Stimulated activated CD4-positive, alpha-beta T cell treated with anti-CD3 and anti-CD28 coated beads, Interleukin-1b, Interleukin-23, amount 100 ng/mL, for 24 hours (primary cell): ENCODE measurements at places on chromosomes 4 and X.

GRCh38 chrX:39377773-39378172 lies 576.5 kb downstream of the MID1IP1 start:
- DNase-seq, result no peak

DNA sequence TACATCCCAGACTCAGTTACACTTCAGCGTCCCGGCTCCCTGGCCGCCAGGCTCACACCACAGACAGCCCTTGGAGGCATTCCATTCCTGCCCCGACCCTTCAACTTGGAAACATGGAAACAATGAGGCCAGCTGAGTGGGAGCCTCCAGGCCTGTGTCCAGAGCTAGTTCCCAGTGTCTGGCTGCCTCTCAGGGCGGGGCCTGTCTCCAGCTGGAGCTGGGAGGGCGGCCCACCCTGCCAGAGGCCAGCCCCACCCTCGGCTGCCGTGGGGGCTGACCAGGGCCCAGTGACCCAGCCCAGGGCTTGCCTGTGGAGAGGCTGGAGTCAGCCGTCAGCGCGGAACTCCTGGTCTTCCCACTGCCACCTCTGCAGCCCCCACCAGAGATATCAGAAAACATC lies 37.4 kb upstream of the SPON2 start:
- DNase-seq, result no peak

DNA sequence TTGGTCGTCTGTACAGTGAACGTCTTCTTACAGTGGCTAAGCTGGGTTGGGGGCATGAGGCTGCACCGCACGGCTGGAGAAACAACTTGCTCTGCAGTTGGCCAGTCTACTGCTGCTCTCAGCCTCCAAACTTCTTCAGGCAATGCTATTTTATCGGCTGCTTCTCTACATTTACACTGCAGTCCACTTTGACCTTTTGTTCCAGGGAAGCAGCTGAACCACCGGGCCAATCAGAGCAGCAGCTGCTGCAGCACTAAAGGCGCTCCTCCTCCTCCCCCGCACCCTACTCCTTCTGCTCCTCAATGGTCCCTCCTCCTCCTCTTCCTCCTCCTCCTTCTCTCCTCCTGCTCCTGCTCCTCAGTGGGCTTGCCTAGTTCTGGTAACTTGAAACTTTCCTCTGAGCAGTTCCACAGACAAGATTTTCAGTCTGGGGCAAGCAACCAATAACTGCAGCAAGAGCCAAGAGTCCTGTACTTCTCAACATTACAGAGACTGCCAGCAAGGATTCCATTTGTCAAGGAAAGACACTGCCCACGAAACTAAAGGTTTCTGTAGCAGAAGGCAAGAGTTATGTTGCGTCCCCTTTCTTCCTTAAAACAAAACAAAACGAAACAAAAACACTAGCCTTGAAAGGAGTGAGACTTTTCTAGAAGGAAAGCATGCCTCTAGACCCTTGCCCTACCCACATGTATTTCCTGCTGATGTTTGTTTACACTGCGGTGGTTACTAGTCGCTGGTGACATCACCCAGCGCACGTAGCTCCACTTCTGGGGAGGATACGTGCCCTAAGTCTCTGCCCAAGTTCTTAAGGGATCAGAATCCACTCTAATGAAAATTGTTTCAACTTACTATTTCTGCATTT lies 125.7 kb upstream of the NAP1L5 start:
- DNase-seq, result no peak

DNA sequence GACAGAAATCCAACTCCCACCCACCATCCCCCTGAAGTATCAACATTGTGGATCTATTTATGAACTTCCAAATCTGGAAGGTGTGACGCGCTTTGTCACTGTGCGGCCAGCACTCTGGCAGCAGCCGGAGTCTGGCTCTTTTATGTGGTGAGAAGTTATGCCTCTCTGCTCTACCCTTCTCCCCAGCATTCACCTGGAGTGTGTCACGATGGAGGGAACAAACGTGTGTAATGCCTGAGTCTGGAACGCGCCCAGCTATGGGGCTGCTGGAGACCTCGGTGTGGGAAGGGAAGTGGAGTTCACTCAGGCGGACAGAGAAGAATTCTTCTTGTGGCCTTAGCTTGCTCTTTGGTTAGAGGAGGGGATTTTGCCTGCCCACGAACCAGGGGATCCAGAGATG lies 222.1 kb upstream of the RPL34 start:
- DNase-seq, result no peak

- DNase-seq, result no peak
Observed at GRCh38 chr4:77384094-77384493, 221.5 kb upstream of the CXCL13 start.

- DNase-seq, result no peak
Observed at GRCh38 chrX:30910124-30910860, 21.2 kb upstream of the TAB3 start.

DNA sequence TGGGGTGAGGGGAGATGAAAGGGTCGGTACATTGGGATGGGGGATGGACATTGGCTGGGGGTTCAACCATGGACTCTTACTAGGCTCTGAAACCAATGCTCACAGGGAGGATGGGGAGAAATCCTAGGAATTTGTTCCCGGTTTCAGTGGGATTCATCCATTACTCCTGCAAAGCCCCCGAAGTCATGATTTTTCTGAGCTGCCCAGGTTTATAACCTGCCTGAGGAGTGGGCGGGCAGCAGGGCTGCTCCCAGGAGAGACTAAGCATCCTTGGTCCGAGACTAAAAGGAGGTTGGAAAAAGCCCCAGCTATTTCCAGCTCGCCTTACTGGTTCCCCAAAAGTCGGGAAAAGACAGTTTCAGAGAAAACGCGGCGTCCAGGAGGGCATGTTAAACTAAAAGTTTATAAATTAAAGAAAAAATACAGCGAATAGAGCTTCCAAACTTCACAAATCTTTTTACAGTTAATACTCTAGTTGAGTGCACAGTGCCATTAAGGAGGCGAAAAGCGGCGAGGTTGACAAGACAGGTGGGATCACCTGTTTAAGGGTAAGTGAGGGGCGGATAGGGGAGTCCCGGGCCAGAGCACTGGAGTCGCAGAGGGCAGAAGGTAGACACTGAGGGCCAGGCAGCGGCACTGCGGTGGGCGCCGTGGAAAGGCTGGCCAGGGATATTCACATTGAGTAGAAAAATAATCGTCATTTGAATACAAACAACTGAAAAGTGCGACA lies 3.7 kb downstream of the NKX3-2 start:
- DNase-seq, result no peak

DNA sequence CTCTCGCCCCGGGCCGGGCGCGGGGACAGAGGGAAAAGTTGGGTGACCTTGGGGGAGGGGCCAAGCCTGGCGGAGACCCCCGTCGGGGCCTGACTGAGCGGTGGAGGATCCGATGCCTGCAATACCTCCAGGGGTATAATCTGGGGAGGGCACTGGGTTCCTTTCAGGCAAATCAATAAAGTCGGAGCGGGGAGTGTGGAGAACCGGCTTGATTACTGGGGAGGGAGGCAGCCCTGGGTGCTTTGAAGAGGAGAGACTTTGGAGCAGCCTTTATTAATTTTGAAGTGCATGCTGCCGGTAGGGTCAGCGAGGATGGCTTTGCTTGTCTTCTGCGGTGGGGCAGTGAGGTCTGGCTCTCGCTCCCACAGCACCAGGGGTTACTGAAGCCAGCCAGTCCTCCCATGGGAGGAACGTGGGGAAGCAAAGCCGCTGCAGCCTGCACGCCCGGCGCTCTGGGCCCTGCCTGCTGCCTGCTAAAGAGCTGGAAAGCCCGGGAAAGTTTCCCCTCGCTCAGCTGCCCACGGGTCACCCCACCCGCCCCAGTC lies 403 bp upstream of the LGI2 start:
- DNase-seq, result no peak

DNA sequence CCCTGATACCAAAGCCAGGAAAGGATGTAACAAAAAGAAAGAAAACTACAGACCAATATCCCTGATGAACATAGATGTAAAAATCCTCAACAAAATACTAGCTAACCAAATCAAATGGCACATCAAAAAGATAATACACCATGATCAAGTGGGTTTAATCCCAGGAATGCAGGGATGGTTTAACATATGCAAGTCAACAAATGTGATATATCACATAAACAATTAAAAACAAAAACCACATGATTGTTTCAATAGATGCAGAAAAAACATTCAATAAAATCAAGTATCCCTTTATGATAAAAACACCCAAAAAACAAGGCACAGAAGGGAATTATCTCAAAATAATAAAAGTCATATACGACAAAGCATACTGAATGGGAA lies 31.5 kb downstream of the ELF2 start:
- no peak for DNase-seq
